Substantia nigra (tissue), 51 donors: ENCODE measurements at places on chromosomes 1 and 21.

- DNase-seq: no peak
These were observed 16.5 kb upstream of the CFHR5 start for GRCh38 chr1:196960854-196961253.

- no peak for DNase-seq
These were observed 90.7 kb upstream of the IFFO2 start for GRCh38 chr1:19046972-19047731.

DNA sequence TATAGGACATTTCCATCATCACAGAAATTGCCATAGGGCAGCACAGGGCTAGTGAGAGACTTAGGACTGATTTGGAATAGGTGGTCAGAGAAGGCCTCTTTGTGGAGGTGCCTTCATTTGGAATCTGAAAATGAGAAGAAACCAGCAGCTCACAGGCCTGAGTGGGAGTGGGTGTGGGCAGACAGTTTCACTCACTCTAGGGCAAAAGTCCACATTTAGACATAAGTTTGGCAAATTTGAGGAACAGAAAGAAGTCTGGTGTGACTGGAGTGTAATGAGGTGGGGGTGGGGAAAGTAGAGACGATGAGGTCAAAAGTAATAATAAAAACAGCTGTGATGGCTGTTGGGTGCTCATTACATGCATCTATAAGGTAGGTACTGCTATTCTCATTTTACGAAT lies 22.4 kb upstream of the BCAR3 start:
- peak; percentile 8 for DNase-seq

DNA sequence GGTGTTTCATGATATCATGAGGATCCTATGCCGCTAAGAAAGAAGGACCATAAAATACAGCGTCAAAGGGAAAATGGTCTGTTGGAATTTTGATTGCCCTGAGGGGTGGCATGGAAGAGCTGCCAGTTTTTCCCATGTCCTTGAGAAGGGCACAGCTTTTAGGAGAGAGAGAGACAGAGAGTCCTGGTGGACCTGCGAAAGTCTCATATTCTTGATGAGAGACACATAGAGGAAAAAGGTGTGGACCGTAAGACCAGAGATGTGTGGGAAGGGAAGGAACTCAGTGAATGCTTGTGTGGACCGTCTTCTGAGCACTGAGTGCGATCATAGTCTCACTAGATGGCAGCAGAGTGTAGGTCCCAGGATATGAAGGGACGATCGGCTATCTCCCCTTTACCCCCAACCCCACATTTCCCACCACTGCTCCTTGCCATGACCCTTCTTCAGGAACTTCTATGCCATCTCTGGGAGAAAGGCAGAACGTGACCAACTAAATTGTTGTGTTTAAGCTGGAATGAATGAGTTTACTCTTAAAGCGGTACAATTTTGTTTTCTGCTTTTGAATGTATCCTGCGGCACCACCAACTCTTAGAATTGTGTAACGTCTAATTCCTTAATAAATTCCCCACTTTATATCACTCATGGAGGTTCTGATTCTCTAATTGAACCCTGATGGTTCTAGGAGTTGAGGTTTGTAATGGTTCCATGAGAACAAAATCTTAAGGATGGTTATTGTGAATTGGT lies 117.7 kb downstream of the CTH start:
- DNase-seq: no peak

GRCh38 chr1:68230901-68231626 lies 1.3 kb downstream of the WLS start:
- DNase-seq: no peak

GRCh38 chr1:15180189-15180588 lies 26.6 kb downstream of the TMEM51 start:
- peak; percentile 80 for DNase-seq

DNA sequence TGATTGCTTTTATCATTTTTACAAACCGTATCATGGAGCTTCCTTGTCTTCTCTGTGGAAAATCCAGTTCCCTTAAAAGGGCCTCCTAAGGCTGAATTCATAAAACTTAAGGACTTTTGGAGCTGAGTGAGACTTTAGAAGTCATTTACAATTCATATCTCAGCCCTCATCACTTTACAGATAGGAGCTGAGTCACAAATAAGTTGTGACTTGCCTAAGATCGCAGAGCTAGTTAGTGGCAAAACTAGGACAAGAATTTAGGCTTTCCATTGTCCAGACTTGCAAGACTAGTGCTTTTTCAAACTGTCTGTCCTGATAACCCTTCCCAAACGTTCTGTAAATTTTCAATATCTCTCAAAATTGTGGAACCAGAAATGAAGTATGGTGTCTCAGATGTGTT lies 37.3 kb downstream of the C1orf21 start:
- no peak for DNase-seq

GRCh38 chr1:151290709-151291303 lies 8.7 kb downstream of the ZNF687 start:
- no peak for DNase-seq

GRCh38 chr1:193931356-193931755 lies 744.9 kb upstream of the B3GALT2 start:
- no peak for DNase-seq

DNA sequence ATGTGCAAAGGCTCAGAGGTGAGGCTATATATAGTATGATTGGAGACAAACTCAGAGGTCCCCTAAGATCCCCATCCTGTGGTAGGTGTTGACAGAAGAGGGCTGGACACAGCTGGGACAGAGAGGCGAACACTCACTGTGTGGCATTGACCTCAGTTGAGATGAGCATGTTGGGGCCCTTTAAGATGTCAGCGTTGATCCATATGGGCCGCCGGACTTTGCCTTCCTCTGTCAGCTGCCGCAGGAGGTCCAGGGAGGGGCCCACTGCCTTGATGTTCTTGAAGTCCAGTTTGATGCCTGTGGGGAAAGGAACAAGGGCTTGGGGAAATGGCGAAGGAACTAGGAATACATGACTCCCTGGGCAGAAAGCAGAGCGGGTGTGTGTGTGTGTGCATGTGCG lies 8.8 kb downstream of the FAM151A start:
- DNase-seq: no peak

- no peak for DNase-seq
These were observed at the start of gene PLA2G4A for GRCh38 chr1:186828611-186829454. Gene PLA2G4A (plus strand): TSS chr1:186828949. CDS start chr1:186854355, 25,406 bp downstream.

DNA sequence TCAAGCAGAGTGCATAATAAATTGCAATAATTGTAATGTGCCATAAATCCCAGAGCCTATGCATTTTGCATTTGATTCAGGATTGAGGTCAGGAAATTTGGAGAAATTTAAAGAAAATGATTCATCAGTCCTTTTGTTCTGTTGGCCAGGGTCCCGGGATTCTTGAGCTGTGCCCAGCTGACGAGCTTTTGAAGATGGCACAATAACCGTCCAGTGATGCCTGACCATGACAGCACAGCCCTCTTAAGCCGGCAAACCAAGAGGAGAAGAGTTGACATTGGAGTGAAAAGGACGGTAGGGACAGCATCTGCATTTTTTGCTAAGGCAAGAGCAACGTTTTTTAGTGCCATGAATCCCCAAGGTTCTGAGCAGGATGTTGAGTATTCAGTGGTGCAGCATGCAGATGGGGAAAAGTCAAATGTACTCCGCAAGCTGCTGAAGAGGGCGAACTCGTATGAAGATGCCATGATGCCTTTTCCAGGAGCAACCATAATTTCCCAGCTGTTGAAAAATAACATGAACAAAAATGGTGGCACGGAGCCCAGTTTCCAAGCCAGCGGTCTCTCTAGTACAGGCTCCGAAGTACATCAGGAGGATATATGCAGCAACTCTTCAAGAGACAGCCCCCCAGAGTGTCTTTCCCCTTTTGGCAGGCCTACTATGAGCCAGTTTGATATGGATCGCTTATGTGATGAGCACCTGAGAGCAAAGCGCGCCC lies 8.7 kb downstream of the PROX1 start:
- no peak for DNase-seq

DNA sequence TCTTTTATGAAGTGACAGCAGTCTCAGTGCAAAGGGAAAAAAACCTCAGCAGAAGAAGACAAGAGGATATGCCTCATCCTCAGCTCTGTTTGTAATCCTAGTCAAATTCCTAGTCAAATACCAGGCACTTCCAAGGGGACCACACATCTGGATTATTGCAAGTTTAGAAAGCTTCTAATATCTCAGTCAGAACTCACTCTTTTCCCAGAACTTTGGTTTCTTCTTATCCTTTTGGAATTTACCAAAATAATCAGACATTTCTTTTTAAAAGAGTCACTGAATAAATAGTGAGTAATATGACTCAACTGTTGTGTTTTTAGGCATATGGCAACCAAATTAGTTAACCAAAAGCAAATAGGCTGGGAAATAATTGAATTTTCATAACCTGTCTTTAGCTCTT lies 47.8 kb downstream of the PRRX1 start:
- DNase-seq: no peak

DNA sequence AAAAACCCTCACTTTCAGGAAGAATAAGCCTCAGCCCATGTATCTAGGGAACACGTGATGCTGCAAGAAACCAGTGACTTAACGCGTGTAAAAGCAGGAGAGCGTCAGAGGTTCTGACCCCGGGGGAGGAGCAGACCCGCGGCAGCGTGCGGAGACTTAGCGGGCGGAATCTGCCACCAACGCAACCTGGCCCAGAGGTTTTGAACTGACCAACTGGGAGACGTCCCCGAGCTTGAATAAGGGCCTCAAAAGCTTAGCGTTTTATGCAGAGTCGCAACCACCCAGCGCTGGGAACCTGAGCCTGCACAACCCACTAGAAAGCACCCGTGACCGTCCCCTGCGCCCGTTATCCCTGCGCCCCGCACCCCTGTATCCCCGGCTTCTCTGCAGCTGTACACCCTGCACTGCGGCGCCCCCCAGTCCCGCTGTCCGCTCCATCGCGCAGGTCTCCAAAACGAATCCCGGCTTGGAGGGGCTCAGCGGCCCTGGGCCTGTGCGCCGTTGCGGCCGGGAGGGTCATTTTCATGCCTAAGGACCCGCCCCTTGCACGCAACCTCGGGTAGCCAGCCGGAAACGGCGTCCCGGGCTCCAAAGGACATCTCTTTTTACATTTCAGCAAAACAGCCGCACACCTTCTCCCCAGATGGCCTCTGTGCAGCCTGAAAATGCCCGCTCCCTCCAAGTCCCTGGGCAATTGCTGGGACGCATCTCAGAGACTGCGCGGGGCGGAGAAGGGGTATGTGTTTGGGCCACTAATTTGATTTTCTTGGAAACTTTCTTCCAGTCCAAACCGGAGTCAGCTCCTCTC lies 29.4 kb upstream of the TRIM17 start:
- DNase-seq: peak; percentile 55

- no peak for DNase-seq
These were observed 5.9 kb downstream of the ZNF644 start for GRCh38 chr1:91015794-91016550.

GRCh38 chr1:174818014-174818616 lies 181.6 kb upstream of the CACYBP start:
- no peak for DNase-seq

- no peak for DNase-seq
These were observed 3.1 kb downstream of the TACSTD2 start for GRCh38 chr1:58573705-58574591.

DNA sequence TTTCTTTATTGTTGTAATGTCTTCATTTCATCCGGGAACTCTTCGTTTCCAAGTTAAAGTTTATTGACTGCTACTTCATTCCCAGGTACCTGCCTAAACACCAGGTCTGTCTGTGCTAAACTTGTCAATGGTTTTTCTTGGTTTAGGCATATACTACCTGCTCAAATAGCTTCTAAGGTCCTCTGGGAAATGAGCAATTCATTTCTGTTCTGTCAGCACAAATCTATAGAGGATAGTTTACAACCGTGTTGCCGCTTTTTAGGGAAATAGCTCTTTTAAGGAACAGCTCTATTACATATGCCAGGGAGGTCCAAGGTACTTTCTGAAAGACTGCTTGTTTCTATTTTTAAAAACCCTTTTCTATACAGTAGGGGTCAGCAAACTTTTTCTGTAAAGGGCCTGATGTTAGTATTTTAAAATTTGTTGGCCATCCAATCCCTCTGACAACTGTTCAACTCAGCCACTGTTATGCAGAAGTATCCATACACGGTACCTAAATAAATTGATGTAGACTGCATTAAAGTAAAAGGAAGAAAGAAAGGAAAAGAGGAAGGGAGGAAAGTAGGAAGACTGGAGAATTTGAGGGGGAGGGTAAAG lies 222.7 kb upstream of the PTBP2 start:
- DNase-seq: no peak

GRCh38 chr1:99358770-99359169 lies 94.5 kb downstream of the PLPPR4 start:
- no peak for DNase-seq

- DNase-seq: no peak
These were observed 119.2 kb downstream of the TLR5 start for GRCh38 chr1:223023863-223024262.

DNA sequence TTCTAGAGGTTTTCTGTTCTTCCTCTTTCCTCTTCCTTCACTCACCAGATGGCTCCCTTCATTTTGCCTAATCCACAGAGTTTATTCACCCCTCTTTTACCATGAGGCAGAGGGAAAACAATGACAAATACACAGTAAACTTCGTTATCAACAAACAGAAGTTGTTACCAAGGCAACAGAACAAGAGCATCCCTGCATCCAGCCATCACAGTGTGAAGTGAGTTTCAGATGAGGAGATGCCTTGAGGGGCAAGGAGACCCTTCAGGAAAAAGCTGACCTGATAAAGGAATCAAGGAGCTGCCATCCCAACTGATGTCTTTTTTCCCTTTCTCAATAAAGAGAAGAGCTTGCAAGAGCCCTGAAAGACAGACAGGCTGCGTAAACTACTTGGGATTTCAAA lies 195.3 kb downstream of the BRINP2 start:
- no peak for DNase-seq

GRCh38 chr1:234627009-234627950 lies 17.3 kb upstream of the IRF2BP2 start:
- no peak for DNase-seq

DNA sequence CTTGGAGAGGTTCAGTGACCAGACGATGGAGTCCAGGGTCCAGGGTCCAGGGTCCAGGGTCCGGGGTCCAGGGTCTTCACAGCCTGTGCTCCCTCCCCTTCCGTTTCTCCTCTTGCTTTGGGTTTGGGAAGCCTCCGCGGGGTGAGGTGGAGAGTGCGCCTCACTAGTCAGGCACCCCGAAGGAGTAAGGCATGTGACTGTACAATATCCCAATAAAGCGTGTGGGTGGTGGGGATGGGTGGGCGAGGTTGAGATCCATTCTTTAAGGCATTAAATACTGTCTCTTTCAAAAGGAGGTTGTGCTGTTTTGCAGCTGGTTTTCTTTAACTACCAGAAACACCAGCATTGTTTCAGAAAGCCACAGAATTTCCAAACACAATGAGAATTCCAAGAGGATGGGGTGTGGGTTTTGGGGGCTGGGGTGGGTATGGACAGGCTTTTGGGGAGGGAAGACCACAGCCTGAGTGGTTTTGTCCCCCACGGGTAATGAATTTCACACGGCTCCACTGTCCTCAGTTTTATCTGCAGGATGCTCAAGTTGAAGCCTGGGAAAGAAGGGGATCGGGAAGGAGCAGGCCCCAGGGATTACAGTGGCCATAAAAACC lies 65.7 kb downstream of the KIF26B start:
- no peak for DNase-seq
